ENCODE measurements at places on chromosomes 2 and 18.

DNA sequence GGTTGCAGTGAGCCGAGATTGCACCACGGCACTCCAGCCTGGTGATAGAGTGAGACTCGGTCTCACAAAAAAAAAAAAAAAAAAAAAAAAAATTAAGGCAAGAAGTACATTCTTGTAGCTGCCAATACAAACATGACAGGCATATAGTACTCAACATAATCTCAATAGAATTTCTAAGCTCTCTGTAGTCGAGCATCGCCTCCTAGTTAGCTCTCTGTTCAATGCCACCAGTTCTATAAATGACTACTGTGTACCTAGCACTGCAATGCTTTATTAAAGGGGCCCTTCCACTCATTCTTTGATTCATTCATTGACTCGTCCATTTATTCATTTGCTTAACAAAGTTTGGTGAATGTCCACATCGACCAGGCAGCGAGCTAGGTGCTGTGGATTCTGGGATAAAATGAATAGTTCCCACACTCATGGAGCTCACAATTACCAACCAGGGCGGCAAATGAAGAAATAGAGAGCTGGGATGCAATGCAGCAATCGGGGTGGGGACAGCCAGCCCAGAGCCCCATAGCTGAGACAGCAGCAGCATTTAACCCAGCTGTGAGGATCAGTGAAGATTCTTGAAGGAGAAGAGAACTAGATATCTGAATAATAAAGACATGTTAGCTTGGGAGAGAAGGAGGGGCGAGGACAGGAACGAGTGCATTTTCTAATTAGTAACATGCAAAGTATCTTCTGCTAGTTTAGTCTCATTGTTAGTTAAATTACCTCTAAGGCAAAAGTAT, 349.8 kb downstream of the LPIN1 start:
- no peak for DNase-seq

DNA sequence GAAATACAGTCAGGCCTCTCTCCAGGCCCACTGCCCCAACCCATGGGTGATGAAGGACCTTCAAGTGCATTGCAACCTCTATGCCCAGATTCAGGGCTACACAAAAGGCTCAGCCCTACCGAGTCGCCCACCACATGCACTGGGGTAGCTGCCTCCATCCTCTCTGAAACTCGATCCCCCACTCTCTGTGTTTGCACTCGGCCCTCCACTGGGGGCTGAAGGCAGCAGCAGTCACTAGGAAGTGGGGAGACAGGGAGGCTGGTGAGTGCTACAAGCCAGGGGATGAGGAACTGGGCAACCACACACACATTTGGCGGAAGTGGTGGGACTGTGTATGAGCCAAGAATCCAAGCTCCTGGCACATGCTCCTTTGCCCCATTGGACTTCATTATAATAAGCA, 94.6 kb downstream of the CERS6 start:
- DNase-seq: no peak

- DNase-seq: no peak
Observed at GRCh38 chr2:169512525-169512924, 3.0 kb downstream of the KLHL41 start.

DNA sequence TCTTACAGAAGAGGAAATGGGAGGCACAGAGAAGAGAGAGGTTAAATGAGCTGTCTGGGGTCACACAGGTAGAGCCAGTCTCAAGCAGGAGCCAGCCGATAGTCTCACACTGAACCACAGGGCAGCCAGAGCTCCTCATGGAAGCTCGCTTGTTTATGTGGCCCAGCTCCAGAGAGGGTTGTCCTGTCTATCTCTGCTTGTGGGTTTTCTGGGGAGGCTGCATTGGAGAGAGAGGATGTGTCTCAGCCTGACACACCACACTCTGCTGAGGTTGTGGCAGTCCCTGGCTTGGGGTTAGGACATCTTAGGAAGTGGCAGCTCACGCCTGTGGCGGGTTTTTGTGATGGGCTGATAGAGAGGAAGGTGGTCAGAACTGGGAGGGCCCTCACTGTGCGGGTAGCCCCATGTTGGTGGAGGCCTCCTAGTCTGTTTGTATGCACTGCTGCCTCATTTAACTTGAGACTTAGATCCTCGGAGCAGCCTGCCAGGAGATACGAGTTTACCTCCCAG, 52.3 kb downstream of the TCF7L1 start:
- no peak for DNase-seq

GRCh38 chr2:177579486-177580036, 187.0 kb downstream of the AGPS start:
- no peak for DNase-seq

Data from astrocyte of the cerebellum (primary cell).